Activated CD8-positive, alpha-beta T cell treated with anti-CD3 and anti-CD28 coated beads, Interleukin-2, amount 10 ng/mL, durations not matched to agents 7 days and 5 days (primary cell): ENCODE measurements at places on chromosomes 1 and 21. TPM values are rescaled to one million over a fixed set of nuclear protein-coding genes. Genes with fewer than 3 reads are reported as not detected.
A peak's percentile ranks its signal among the peaks of the same experiment; 100 is the strongest.

CDCA8 gene
- total RNA-seq = 102 TPM

OR2L3 gene
- not detected for total RNA-seq

DNA sequence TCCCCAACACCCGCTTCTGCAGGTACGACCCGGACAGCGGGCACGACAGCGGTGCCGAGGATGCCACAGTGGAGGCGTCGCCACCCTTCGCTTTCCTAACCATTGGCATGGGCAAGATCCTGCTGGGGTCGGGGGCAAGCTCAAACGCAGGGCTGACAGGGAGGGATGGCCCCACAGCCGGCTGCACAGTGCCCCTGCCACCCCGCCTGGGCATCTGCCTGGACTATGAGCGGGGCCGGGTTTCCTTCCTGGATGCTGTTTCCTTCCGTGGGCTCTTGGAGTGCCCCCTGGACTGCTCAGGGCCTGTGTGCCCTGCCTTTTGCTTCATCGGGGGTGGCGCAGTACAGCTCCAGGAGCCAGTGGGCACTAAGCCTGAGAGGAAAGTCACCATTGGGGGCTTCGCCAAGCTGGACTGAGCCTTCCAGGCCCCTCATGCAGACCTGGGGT lies 10.1 kb downstream of the TRIM46 start:
- no peak for DNase-seq
- H3K4me3 ChIP-seq = no peak overlapping the region
- H3K27me3 ChIP-seq = no peaks in the 10 kb centered on the region
- H3K4me1 ChIP-seq = peaks cover 11% of the 10 kb centered on the region
- no peak overlapping the region for H3K27ac ChIP-seq

DNA sequence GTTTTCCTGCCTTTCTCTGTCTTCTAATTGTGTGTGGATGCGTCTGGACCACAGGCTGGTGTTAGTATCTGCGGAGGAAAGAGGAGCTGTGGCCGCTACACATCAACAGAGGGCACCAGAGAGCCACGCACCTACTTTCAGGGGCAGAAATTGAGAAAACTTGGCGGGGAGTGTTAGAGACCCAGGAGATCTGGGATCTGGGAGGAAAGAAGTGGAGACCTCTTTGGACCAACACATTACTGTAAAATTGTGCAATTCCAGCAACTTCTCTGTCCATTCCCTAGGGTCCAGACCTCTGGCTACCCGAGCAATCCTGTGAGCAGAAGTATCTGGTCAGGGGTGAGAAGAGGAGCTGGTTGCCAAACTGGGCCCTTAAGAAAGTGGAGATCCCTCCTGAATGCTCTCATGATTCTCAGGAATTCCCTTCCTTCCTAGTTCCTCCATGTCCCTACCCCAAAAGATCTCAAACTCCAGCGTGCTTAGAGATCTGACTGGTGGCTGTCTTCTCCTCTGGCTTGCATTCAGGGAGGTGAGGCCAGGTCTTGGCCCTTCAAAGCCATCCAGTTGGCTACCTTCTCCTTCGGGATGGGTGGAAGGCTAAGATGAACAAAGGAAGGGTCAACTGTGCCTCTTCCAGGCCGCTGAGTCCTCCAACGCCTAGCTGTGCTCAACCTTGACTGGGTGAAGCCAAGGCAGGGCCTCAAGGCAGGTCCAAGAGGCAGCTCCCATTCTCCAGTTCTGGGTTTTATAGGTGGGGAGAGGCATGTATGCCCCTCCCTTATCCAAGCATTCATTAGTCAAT lies 1.2 kb upstream of the KIRREL1 start:
- no peak overlapping the region for H3K27ac ChIP-seq
- H3K27me3 ChIP-seq = peaks cover 33% of the 10 kb centered on the region
- H3K4me1 ChIP-seq = no peaks in the 10 kb centered on the region
- no peaks in the 10 kb centered on the region for H3K36me3 ChIP-seq
- DNase-seq = peak; percentile 64

DNA sequence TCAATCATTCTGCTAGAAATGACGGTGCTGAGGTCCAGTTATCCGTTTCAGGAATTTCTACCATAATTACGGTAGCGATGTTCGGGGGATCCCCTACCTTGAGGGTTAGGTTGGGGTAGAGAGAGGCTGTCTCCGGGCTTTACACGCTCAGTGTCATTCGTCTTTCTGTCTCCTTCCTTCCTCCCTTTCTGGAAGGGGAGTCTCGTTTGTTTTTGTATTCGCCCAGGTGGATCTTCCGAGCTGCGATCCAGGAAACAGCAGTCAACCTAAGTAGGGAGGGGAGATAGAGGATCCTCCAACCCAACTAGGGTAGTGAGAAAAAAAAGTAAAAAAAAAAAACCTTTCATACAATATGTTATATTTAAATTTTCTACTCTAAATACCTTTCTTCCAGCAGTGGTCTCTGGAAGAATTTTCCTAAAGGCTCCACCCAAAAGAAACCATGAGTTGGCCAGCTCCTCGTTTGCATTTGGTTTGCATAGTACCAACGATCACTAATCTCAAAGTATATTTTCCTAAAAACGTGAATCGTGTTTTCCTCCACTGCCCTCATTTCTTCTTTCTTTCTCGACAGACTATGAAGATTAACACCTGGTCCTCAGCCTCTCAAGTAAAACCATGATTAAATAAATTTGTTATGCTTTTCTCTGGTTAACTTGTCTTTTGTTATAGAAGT lies 611 bp upstream of the PIK3C2B start:
- H3K27me3 ChIP-seq = peaks cover 2% of the 10 kb centered on the region
- H3K36me3 ChIP-seq = no peaks in the 10 kb centered on the region
- H3K4me1 ChIP-seq = peaks cover 55% of the 10 kb centered on the region

DNA sequence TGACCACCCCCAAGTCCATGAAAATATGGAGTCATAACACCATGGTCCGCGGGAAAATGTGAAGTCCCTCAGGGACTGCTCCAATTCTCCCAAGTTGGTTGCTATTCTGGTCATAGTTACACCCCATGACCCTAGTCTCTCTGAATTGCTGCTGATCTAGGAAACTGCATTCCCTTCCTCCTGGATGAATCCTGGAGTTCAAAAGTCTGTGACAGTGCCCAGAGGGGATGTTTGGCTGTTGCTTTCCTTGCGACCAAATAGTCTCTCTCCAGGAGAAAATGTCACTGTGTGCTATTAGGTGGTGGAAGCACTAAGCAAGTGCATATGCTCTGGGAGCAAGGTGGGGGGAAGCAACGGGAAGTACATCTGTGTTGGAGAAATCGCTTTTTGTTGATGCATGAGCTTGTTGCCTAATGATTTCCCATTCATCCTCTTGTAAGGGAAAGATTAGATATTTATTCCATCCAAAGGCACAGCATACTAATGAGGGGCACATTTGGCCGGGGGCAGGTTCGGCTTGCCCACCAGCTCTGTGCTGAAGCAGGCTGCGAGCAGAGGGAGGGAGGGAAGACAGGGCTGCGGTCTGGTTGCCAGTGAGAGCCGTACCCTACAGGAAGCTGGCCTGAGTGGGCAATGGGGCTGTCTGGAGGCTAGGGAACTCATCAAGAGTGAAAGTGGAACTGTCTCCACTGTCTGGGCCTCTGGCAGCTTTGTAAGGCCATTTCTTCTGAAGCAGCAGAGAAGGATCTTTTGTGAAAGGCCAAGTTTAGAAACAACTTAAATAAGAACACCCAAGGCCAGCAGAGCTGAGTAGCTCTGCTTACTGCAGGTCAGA lies 27.2 kb downstream of the SYT6 start:
- peak; percentile 25 for DNase-seq
- peaks cover 17% of the 10 kb centered on the region for H3K4me1 ChIP-seq
- H3K27me3 ChIP-seq = peaks cover 5% of the 10 kb centered on the region
- H3K27ac ChIP-seq = no peak overlapping the region
- H3K36me3 ChIP-seq = no peaks in the 10 kb centered on the region

- H3K4me1 ChIP-seq = no peaks in the 10 kb centered on the region
- H3K27ac ChIP-seq = no peak overlapping the region
- no peaks in the 10 kb centered on the region for H3K27me3 ChIP-seq
- DNase-seq = no peak
- no peak overlapping the region for H3K4me3 ChIP-seq
Observed at GRCh38 chr1:217456261-217456660, 174.6 kb downstream of the GPATCH2 start.

- H3K27ac ChIP-seq = no peak overlapping the region
- DNase-seq = no peak
- H3K4me3 ChIP-seq = no peak overlapping the region
- H3K27me3 ChIP-seq = no peaks in the 10 kb centered on the region
- H3K36me3 ChIP-seq = no peaks in the 10 kb centered on the region
Observed at GRCh38 chr1:202531472-202531811, 178.8 kb downstream of the SYT2 start.

DNA sequence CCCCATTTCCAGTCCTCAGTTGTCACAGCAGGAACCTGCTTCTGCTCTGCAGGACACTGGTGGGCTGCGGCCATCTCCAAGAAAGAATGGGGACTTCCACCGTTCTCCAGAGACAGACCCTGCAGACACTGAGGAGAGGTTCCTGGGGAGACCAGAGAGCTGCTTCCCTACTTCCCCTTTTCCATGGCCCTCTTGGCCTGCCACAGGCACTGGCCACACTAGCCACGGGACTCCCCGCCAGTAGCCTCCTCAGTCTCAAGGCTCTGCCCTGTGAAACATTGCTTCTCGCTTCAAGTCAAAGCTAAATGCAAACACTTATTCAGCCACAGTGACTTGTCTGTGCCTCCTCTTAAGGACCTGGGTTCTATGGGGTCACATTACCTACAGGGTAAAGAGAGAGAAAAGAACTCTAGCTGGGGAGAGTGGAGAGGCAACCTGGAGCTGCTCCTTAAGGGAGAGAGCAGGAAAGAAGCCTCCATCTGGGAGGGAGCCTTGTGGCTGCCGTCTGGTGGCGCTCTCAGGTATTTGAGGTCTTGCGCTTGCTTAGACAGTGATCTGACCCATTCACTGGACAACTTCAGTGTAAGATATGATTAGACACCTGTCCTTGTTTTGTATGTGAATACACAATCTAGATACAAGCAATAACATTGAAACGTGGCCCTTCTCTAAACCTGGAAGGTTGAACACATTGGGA lies 5.4 kb upstream of the SLAMF8 start:
- H3K4me3 ChIP-seq = no peak overlapping the region
- no peak for DNase-seq
- peaks cover 56% of the 10 kb centered on the region for H3K27me3 ChIP-seq
- peaks cover 23% of the 10 kb centered on the region for H3K4me1 ChIP-seq
- no peak overlapping the region for H3K27ac ChIP-seq
- H3K36me3 ChIP-seq = no peaks in the 10 kb centered on the region

DNA sequence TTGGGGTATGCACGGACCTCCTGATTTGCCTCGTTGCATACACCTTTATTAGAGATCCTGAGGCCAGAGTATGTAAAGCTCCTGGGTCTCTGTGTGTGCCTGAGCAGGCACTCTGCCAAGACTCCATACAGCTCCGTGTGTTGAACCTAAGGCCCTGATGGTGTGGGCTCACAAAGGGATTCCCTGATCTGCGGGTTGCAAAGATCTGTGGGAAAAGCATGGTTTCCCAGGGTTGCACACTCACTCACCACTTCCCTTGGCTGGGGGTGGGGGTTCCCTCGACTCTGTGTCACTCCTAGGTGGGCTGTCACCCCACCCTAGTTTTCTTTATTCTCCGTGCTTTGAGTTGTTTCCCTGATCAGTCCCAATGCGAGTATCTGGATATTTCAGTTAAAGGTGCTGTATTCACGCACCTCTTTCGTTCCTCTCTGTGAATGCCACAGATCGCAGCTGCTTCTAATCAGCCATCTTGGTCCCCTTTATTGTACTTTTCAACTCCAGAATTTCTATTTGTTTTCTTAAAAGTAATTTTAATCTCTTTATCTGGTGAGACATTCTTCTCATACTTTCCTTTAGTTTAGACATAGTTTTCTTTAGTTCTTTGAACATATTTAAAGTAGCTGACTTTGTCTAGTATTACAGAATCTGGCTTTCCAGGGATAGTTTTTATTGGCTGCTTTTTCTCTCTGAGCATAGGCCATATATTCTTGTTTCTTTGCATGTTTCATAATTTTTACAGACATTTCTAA lies 39.0 kb upstream of the F3 start:
- H3K27ac ChIP-seq = no peak overlapping the region
- no peak for DNase-seq
- H3K4me1 ChIP-seq = no peaks in the 10 kb centered on the region
- H3K36me3 ChIP-seq = no peaks in the 10 kb centered on the region

DNA sequence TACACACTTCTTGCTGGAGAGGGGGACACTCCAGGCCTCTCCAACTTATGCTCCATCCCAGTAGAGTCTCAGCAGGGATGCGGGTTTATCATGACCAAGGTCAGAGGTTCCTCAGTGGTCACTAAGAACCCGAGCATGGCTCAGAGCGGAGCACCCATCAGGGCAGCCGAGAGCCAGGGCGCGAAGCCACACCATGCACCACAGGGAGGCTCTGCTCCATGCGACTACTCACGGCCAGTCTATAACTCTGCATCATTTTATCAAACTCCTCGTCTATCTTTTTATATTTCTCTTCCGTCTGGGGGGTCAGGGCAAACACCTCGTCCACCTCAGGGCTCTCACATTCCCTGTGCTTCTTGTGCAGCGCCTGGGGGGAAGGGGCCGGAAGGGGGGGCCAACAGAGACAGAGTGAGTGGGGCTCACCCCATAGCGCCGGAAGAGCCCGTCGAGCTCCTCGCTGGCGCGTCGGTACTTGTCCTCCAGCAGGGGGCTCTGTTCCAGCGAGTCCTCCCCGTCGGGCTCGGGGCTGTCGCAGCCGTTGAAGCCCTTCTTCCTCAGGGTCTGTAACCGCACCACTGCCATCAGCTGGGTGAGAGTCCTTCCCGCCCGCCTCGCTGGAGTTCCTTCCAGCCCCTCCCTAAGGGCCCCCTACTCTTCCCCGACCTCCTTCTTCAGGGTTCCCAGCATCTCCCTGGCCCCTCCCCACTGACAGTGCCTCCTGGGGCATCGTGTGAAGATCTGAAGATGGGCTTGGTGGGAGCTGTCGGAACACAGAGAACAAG lies 20.0 kb downstream of the MEF2D start:
- no peak overlapping the region for H3K4me3 ChIP-seq
- H3K4me1 ChIP-seq = peaks cover 59% of the 10 kb centered on the region
- peak; percentile 87 for DNase-seq
- H3K27ac ChIP-seq = peak overlapping the region; percentile 71

DNA sequence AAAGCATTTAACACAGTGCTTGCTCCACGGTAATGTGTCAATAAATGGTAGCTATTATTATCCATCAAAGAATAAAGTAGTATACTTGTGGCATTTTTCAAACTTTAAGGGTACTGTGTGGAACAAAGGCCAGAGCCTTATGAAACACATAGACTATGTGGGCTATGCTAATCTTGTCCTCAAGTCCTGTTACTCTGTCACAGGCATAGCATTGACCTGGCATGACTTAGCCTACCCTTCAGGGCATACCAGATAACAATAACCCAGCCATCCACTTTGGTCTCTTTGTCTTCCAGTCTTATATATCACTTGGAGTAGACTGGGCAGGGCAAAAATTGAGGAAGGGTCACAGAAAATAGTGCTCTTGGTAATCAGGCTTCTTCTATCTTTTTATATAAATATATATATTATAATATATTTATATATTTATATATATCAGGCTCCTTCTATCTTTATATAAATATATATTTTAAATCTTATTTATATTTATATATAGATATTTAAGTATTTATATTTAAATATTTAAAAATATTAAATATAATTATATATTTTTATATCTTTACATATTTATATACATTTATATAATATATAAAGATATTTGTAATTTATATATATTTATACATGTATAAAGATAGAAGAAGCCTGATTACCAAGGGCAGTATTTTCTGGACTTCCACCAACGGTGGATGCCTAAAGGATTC lies 66.1 kb upstream of the CNN3 start:
- no peak overlapping the region for H3K27ac ChIP-seq
- H3K4me3 ChIP-seq = no peak overlapping the region
- H3K27me3 ChIP-seq = no peaks in the 10 kb centered on the region
- no peaks in the 10 kb centered on the region for H3K4me1 ChIP-seq
